ENCODE measurements at places on chromosomes 2 and 18.

DNA sequence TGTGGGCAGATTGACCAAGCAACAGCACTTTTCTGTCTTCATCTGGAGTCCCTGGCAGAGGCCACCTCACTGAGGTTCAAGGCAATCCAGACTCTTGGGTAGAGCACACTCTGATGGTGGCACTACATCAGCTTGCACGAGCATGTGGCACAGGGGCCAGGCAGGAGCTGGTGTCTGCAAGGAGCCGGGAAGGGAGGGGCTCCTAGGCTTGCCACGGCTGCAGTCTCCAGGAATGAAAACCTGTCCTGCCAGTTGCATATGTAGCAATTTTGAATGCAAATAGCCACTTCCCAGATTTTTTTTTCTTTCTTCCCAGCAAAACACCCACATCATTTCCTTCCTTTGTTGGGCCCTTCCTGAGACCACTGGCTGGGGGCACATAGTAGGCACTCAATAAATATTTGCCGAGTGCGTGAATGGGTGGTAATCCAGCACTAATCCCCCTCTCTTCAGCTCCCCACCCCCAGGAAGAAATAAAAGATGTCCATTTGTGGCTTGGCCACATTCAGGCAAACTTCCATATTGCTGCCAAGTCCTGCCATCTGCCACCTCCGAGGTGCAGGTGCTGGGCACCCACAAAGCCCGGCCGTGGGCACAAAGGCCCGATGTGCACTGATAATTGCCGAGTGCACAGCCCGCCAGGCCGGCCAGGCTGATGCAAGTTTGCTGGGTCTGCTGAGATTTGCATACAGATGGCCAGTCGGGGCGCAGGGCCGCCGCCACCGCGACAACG is 72.4 kb downstream of the MYCN start:
- DNase-seq = no peak

DNA sequence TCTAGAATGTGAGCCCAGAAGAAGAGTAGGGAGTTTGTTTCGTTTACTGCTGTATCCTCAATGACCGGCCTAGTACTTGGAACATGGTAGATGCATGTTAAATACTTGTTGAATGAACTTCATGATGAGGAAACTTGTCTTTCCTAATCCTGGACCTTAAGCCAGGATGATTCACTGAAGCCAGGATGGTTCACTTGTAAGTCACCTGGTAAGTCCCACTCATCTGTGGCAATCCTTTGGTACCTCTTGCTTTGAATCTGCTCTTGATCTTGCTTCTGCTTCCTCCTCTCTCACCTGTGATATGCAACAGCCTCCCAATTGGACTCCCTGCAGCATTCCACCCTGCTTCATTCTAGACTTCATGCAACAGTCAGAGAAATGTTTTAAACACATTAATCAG is 43.6 kb downstream of the QPCT start:
- DNase-seq = no peak

DNA sequence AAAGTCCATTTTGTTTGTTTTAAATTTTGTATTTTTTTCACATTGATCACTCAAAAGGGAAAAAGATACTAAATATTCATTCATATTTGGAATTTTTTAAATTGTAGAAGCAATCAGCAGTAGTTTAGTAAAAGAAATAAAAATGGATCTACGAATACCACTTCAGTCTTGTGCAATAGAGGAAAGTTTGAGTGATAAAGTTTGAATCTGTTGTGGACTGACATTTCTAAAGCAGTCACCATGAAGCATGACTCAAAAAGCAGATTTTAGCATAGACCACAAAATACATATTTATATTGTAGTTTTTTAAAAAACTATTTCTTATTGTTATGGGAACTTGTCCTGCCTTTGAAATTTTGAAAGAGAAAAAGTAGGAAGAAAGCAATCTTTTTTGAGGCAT is 520.5 kb upstream of the ZEB2 start:
- DNase-seq = no peak

DNA sequence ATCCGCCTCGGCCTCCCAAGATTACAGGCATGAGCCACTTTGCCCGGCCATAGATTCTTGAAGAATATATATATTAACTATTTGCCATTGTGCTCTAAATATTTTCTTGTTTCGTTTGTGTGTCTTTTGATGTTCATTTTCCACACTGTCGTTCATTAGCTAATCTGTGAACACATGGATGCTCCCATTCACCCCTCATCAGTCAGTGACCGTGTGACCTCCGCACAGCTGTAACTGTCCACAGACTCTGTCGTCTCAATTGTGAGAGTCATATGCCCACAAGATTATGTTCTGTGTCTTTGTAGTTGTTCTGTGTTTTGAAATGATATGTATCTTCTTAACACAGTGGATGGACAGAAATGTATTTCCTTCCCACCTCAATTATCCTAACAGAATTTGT is 29.6 kb downstream of the RAMP1 start:
- no peak for DNase-seq

DNA sequence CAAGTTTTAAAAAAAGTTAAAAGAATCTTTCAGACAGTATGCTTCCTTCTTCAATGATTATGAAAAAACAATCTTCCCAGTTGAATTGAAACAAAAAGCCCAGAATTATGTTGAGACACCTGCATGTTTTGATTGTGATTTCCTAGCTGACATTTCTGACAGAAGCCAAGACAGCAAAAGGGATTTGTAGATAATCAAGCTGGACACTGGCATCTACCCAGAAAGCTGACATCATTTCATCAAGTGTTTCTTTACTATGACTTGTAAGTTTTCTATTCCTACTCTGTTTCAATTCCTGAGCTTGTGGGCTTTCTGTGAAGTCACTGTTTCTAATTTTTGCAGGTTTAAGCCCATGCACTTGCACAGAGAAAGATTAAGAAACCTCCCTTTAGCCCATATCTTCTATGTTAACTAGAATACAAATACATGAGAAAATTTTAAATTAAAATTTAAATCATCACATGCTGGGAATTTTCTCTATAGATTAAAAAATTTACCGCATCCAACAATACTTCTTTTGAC is 82.9 kb upstream of the CCDC85A start:
- no peak for DNase-seq

DNA sequence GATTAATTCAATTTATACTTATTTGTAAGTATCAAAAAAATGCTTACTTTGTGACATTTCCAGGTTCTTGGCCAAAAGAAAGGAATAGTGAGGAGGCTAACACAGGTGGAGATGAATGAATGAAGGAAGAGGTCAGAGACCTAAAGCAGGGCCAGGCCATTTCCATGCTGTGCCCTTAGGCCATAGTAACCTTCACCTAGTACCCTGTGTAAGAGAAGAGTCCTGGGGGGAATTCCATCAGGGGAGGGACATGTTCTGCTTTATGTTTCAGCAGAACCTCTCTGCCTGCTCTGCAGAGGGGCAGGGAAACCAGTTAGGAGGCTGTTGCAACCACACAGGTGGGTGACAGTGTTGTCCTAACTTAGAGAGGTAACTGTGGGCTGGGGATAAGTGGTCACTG is 204.2 kb upstream of the CDH20 start:
- DNase-seq = no peak

DNA sequence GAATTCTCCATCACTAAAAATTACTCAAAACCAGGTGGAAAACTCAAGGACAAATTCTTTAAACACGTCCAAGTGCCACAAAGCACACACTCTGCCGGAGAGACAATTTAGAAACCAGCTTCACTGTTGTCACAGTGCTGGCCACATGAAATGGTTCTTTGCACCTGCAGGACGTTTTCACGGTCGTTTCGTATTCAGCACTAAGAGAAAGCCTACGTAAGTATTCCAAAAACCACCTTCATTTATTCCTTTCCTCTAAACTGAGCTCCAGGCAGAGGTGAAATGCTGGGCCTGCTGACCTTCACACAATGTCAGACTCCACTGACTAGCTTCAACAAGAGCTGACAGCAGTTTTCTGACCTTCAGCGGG is 680 bp downstream of the ATP5F1A start:
- DNase-seq = no peak

DNA sequence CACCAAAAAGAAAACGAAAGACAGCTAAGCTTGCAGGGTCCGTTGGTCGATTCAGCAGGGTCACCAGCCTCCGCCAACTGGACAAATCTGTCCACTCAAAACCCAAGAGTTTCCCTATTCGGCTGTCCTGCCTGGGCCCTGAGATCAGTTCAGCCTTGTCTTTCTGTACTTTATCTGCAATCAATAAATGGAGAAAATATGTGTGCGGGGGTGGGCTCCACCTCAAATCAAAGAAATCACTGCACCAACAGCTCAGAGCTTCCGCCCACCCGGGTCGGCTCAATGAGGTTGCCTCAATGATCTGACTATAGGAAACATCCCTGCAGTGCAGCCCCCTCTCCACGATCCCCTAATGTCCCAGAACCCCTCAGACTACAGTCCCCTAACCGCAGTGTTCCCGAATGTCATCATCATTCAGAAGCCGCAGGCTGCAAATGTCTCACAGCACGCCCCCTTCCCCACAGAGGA is 447 bp downstream of the GGCX start:
- no peak for DNase-seq

DNA sequence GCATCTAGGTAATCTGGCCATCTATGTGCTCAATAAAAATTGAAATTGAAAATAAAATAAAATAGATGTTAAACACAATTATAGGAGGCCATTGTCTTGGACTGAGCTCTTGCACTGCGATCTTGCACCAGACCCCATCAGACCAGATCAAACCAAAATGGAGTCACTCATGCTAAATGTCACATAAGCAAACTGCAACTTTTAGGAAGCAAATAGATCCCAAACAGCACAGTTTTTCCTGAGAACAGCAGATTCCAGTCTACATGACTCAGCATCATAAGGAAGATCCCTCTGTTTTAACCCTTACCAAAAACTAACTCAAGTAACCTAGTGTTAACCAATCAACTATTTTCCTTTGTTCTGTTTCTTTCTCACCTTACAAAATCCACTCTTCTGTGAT is 57.7 kb upstream of the LRP1B start:
- no peak for DNase-seq

DNA sequence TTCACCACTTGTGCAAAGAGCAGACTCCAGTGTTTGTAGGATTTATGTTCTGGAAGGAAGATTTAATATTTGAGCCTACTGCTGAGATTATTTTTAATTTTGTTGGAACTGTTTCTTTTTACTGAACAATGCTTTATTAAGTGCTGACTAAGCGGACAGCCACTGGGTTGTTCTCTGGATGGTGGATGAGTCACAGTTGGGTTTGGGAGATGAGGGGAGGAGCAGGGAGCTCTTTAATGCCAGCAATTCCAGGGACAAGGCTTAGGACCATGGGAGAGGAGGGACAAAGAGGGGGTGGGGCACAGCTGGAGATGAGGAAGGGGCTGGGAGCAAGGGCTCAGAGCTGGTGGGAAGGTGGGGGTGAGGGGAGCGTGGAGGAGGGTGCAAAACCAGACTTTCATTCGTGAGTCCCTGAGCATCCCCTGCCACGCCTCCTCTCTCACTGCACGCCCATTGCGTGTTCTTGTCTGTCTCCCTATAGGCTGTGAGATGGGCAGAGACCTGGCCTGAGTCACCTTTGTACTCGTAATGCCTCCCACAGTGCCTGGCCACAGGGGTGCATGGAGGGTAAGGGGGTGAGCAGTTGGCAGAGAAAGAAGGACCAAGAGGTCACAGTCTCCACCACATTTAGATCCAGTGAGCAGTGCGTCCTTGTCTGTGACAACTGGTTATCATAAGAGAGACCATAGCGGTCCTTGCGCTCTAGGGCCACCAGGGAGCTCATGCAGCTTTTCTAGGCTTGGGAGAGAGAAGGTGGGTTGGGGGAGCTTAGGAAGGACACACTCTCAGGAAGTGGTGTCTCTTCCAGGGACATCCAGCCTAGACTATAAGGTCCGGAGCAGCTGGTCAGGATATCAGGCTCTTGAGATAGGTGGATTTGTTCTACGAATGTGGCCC is 18.4 kb downstream of the SLC4A3 start:
- no peak for DNase-seq

DNA sequence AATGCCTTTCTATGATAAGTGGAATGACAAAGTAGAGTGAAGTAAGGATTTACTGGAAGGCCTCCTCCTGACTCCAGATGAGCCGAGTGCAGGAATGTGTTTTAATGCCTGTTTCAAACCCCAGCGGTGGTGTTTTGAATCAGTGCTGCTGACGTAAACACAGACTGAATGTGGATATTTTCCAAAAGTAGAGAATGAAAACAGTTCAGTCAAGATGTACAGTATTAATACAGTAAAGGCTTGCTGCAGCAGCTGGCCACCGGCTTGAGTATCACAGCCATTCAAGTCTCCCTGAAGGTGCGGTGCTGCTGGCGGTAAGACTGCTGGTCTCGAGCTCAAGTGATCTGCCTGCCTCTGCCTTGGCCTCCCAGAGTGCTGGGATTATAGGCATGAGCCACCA is 46.7 kb downstream of the ARHGAP28 start:
- DNase-seq = no peak

DNA sequence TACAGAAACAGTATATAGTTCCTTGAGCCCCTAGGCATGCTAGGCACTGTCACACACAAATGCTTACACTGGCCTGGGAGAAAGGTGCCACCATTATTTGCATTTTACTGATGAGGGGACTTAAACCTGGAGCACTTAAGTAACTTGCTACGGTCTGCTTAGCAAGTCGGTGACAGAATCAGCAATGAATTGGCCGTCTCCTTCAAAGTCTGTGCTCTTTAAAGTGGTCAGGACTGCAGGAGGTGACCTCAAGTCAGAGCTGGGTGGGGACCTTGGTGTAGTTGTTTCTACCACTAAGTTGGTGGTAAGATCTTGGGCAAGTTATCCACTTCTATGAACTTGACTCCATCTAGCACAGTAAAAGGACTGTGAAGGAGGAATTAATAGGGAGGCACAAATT is 34.8 kb downstream of the PTPRM start:
- no peak for DNase-seq

DNA sequence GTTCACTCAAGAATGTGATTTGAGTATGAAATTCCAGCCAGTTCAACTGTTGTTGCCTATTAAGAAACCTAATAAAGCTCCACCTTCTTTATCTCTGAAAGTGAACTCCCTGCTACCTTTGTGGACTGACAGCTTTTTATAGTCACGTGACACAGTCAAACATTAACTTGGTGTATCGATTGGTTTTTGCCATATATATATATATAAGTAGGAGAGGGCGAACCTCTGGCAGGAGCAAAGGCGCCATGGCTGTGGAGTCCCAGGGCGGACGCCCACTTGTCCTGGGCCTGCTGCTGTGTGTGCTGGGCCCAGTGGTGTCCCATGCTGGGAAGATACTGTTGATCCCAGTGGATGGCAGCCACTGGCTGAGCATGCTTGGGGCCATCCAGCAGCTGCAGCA is at the start of gene UGT1A1:
UGT1A1 (plus strand) TSS at position 228 of the 400 bp plus-strand sequence; CDS start at position 246, 18 bp downstream.
- no peak for DNase-seq

DNA sequence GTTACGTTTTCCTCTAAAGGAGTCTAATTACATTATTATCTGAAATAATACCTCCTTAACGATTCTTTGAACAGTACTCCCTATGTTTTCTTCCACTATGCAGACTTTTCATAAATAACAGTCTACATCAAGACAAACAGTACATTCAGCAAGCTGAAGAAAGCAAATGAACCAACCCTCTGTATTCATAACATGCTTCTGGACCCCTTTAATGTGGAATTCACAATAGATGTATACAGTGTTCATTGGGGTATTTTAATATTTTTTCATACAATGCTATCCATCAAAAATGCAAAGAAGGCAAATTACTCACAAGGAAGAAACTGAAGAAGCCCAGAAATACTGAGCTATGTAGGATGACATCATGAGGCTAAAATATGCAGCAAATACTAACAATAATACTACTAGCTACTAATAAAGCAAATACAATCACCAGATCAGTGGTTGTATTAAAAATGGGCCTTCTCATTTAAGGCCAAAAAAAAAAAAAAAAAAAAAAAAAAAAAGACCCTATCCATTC is 408.6 kb downstream of the MTX2 start:
- DNase-seq = no peak
